ENCODE measurements at places on chromosomes 12 and 14. TPM values are rescaled to one million over a fixed set of nuclear protein-coding genes. Genes with fewer than 3 reads are reported as not detected.

Gene PRIMA1
- total RNA-seq, result 0.32 TPM

Gene CGRRF1
- 24.4 TPM for total RNA-seq

Gene SLC7A8
- total RNA-seq, result 1.8 TPM

Gene SLC8A3
- total RNA-seq, result not detected

Gene RNASE7
- total RNA-seq, result 0.07 TPM
